ENCODE measurements at places on chromosomes 11 and 22.

DNA sequence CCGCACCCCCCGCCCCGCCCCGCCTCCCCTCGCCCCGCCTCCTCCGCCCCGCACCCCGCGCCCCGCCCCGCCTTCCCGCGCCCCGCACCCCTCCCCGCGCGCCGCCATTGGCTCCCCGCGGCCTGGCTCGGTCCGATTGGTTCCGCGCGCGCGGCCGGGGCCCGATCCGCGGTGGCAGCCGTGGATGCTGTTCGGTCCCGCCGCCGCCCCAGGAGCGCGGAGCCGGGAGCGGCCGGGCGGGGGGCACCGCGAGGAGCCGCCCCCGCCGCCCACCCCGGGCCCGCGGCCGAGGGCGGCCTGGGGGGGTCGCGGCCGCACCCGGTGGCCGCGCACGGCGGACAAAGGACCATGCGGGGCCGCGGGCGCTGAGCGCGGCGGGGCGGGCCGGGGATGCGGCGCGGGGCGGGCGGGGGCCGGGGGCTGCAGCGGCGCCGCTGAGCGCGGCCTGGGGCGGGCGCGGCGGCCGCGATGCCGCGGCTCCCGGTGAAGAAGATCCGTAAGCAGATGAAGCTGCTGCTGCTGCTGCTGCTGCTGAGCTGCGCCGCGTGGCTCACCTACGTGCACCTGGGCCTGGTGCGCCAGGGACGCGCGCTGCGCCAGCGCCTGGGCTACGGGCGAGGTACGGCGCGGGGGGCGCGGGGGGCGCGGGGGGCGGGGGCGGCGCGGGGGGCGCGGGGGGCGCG lies at the start of gene B4GALNT4:
B4GALNT4 (plus strand) TSS at position 164 of the 683 bp plus-strand sequence; CDS start at position 469, 305 bp downstream.
- no peak for DNase-seq

GRCh38 chr11:9091044-9091922 lies at the start of gene SCUBE2:
TSS of gene SCUBE2 (minus strand) at chr11:9091599. CDS start at chr11:9091528, 71 bp downstream.
- no peak for DNase-seq

GRCh38 chr22:39574779-39575551 lies 4.4 kb downstream of the CACNA1I start:
- no peak for DNase-seq

DNA sequence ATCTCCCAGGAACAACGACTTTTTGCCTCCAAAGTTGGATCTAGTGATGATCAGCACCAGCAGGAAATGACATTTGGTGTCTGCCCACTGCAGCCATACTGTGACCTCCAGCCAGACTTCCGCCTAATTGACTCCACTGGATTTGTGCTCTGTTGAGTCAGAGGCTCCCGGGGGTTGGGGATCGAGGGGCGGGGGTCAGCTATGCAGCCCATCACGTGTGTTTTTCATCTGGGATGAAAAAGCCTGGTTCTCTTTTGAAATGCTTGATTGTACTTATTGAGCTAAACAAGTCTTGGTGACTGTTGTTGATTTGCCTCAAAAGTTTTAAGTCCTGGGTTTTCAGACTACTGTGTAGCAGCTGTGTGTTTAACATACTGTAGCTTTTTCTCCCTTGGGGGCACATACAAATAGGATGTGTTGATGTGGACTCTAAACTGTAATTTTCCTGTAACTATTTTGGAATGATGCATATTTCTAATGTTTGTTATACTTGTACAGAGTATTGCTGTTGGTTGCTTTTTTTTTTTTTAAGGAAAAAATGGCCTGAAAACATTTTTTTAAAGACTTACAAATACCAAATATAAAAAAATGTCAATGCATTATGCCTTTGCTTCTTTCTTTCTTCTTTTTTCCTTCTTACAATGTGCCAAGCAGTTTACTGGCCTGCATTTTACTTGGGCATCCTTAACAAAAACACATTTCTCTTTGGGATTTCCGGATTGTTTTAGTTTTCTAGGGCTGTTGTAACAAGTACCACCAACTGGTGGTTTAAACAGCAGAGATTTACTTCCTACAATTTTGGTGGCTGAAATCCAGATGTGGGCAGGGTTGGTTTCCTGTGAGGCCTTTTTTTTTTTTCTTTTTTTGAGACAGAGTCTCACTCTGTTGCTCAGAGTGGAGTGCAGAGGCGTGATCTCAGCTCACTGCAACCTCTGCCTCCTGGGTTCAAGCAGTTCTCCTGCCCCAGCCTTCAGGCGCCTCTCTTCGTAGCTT lies 46.1 kb upstream of the OR4B1 start:
- no peak for DNase-seq

DNA sequence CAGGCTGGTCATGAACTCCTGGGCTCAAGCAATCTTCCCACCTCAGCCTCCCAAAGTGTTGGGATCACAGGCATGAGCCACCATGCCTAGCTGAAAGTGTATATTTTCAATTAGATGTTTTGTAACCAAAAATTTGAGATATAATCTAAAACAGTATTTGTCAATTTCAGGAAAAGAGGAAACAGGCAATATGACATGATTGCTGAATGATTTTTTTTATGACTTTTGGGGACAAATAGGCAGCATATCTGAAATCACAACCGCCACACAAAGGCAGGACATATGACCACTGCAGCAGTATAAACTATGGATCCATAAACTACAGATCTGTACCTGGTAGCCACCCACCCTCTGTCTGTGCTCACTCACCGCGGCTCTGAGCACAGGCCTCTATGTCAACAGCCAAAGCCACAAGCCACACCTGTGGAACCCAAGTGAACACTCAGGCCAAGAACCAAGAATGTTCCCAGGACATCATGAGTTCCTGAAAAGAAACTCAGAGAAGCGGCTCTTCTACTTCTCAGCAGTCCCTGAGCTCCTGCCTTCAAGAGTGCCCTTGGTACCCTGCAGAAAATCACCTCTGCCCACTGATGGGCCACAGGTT lies 22.5 kb downstream of the PISD start:
- DNase-seq, result no peak
